GM12891 (cell line): ENCODE measurements at places on chromosomes 4 and X.

DNA sequence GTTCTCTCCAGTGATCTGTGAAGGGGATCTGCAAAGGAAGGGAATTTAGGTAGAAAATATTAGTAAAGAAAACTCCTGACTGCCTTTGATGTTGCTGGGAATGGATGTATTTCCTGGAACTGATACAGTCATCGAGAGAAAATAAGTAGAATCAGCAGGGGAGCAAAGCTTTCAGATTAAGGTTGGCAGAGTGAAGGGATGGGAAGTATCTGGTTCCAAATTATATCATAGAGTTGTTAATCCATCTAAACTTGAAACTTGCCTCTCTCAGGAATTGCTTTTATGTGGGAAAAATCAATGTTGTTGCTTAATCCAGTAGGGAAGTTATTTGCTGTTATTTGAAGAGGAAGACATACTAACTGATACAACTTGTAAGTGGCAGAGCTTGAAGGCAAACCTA, 19.3 kb downstream of the EPHA5 start:
- no peak for DNase-seq

GRCh38 chr4:170666909-170667308, 577.2 kb upstream of the AADAT start:
- DNase-seq, result no peak

- no peak for DNase-seq
These were observed 34.1 kb downstream of the GPAT3 start for GRCh38 chr4:83569987-83570386.

DNA sequence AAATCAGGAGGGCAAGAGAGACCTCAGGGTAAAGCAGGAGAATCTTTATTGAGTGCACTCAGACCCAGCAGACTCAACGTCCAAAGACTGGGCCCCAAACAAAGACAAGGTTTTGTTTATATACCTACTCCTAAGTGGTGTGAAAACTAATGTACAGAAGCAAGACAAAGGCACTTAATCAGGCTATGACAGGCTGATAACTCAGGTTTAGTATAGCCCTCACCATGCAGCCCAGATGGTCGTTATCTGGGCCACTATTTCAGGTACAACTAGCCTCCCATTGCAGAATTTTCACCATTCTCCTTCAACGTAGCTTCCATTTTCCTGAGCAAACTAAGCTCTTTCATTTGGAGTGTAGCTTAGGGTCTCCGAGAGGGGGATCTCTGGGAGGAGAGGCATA, 36.9 kb downstream of the SULT1E1 start:
- no peak for DNase-seq

DNA sequence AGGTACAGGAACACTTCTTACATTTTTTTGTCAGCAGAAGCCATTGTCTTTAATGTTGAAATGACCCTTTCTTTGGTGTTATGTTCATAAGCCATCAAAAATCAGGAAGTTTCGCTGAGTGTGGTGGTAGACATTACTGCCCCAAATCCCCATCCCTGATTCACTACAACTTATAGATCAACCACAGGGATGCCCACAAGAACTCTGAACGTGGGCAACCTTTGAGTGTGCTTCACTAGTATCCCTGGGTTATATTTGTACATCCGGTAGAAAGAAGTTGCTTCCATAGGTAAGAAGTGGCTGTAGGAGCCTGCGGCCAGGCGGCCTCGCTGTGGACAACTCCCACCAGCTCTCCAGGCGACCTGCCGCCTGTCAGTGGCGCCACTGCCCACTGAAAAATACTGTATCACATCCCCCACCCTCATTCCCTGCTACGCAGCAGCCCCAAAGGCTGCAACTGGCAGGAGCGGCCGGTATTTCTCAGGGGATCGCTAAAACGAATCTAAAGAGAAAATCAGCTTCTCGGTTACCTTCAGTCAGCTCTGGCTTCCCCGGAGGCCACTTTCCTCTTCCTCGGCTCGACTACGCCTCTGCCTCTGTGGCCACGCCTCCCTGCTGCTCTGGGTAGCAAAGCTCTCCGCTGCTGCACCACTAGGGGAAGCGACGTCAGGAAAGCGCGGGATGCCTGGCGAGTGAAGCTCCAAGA, 13.9 kb upstream of the ETDC start:
- peak; percentile 4 for DNase-seq

- DNase-seq, result no peak
These were observed 70.3 kb downstream of the DDX60 start for GRCh38 chr4:168248176-168248710.

- no peak for DNase-seq
These were observed 6.8 kb downstream of the ASB5 start for GRCh38 chr4:176262243-176262642.

GRCh38 chr4:157885811-157886210, 287.0 kb downstream of the GASK1B start:
- DNase-seq, result no peak
